ENCODE measurements at places on chromosomes 12 and 14. TPM values are rescaled to one million over a fixed set of nuclear protein-coding genes. Genes with fewer than 3 reads are reported as not detected.

SLC39A5 gene
- 1.2 TPM for total RNA-seq

RTN1 gene
- total RNA-seq, result not detected

KRT82 gene
- not detected for total RNA-seq

IGF1 gene
- total RNA-seq, result 0.86 TPM

ASCL1 gene
- not detected for total RNA-seq

ARHGAP9 gene
- 171 TPM for total RNA-seq

NANOG gene
- total RNA-seq, result not detected

ZNF605 gene
- total RNA-seq, result 7.9 TPM

CACNA1C gene
- total RNA-seq, result 0.30 TPM

GRCh38 chr12:124604264-124604680 lies 36.9 kb upstream of the NCOR2 start:
- no peak for DNase-seq

GRCh38 chr12:47277972-47278448 lies 198.3 kb upstream of the AMIGO2 start:
- no peak for DNase-seq

DNA sequence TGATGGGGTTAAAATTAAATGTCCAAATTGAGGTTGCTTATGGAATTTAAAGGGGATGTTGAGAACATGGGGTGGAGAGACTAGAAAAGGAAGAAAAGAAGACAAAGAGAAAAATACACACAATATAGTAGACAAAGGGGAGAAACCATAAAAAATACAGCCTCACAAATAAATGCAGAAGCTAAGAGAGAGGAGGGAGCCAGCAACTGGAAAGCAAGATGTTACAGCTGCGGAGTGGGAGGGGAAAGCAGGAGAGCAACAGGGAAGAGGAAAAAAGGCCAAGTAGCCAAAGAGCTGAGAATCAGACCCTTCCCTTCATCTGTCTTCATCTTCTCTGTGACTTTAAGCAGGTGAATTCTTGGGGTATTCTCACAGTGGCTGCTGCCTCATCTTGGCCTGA lies 39.7 kb upstream of the SMUG1 start:
- no peak for DNase-seq

- no peak for DNase-seq
These were observed 3.4 kb downstream of the KCNA5 start for GRCh38 chr12:5047094-5047493.

DNA sequence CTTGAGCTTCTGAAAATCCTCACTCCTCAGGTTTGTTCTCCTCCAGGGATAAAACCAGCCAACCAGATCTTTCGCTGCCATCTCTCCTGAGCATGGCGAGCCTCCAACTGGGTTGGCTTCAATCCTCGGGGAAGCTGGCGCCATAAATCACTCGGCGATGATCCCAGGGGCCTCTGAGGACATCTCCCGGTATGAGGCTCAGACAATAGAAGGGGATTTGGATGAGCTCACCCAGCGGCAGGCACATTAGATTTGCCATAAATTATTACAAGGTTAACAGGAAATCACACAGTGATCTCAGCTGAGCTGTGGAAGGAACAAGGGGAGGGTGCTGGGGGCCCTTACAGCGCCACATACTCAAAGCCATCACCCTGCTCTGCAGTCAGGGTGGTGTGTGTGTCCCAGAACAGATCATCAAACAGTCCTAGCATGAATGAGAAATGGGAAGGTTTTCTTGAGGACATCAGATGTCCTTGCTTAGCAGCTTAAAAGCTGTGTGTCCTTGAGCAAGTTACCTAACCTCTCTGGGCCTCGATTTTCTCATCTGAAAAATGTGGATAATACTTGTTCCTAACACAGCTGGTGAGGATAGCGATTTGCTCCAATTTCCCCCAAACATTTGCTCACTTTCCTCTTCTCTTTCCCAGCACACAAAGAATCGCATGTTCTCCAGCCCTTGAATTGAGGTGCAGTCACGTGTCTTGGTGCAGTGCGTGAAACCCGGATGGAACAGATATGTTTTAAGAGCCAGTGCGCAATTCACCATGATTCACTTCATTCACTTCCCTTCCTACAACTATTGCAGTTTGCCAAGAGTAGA lies 142.8 kb downstream of the SCARB1 start:
- DNase-seq, result no peak

- no peak for DNase-seq
These were observed 891 bp downstream of the SPRYD4 start for GRCh38 chr12:56469007-56469930.

DNA sequence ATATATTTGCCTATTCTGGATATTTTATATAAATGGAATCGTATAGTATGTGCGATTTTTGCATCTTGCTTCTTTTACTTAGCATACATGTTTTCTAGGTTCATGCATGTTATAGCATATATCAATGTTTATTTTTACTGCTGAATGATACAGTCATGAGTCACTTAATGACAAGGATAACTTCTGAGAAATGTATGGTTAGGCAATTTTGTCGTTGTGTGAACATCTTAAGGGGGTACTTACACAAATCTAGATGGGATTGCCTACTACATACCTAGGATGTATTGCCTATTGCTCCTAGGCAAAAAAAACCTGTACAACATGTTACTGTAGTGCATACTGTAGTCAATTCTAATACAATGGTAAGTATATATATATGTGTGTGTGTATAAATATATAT lies 8.8 kb downstream of the USP15 start:
- no peak for DNase-seq

DNA sequence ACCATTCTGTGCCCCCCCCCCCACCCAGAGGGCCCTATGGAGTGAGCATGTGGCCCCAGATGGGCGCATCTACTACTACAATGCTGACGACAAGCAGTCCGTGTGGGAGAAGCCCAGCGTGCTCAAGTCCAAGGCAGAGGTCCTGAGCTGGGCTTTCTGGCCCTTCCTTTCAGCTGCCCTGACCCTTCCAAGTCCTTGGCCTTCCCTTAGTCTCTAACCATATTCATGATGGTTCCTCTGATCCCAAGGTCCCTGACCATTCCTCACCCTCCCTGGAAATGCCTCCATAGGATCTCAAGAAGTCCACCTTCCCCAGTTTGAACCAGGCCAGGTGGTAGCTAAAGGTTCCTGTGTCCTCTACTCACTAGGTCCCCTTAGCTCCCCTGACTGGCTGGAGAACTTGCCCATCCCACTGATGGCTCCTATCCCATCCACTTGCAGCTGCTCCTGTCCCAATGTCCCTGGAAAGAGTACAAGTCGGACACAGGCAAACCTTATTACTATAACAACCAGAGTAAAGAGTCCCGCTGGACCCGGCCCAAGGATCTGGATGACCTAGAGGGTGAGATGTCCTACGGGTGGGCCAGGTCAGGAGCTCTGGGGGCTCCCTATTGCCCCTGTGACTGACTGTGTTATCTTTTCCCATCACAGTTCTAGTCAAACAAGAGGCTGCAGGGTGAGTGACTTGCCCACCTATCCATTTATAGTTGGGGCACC lies 9.8 kb downstream of the PRPF40B start:
- no peak for DNase-seq

DNA sequence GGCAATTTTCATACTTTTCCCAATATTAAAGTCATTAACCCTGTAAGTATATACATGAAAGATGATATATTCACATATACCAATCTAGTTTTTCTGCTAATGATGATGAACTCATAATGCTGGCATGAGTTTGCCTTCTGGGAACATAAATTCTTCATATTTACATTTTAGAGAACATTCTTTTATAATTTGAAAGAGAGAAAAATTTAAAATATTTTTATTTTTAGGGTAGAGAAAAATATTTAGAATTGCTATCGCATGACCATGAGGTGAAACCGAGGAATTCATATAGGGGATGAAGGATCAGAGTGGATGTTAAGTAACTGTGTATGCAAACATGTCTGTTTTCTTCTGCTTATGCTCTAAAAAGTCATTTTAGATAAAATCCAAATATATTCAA lies 825.3 kb upstream of the FLRT2 start:
- DNase-seq, result no peak

DNA sequence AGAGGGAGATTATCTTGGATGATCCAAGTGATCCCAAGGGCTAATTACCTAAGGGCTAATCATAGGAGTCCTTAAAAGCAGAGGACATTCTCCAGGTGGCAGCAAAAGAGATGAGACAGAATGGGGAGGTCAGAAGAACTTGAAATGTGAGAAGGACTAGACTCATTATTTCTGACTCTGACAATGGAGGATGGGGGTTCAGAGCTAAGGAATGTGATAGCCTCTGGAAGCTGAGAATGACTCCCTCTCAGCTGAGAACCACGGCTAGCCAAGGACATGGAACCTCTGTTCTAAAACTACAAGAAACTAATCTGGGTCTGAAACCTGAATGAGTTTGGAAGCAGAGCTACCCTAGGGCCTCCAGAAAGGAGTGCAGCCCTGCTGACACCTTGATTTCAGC lies 35.6 kb upstream of the ANKS1B start:
- DNase-seq, result no peak

GRCh38 chr12:93139028-93139665 lies 210.1 kb upstream of the EEA1 start:
- no peak for DNase-seq

GRCh38 chr14:99360774-99361595 lies 89.0 kb upstream of the BCL11B start:
- no peak for DNase-seq

DNA sequence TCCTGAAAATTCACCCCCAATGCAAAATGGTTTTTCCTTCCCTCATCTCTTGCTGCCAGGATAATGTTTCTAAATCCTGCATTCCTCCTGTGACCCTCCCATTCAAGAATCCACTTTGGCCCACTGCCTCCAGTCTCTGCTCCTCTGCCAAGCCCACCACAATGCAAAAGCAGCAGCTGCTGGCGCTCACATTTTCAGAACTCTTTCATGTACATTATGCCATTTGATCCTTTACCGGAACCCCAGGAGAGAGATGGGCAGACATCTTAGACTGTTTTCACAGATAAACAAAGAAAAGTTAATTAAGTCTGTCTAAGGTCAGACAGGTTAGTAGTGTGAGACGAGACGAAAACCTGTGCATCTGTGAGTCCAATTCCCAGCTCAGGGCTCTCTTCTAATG lies 12.9 kb downstream of the LRIG3 start:
- no peak for DNase-seq

- DNase-seq, result no peak
These were observed 72.8 kb upstream of the BBS10 start for GRCh38 chr12:76421046-76421445.

All from activated CD4-positive, alpha-beta memory T cell treated with anti-CD3 and anti-CD28 coated beads, Interleukin-2, amount 10 ng/mL, durations not matched to agents 7 days and 5 days (primary cell).